ENCODE measurements at places on chromosomes 2 and 18.
A peak's percentile ranks its signal among the peaks of the same experiment; 100 is the strongest.

- DNase-seq = no peak
These were observed 128.8 kb upstream of the HAAO start for GRCh38 chr2:42921147-42921520.

GRCh38 chr2:230520875-230521155 is 104.8 kb downstream of the SP100 start:
- no peak for DNase-seq

GRCh38 chr2:205593891-205594290 is 88.4 kb upstream of the NRP2 start:
- no peak for DNase-seq

DNA sequence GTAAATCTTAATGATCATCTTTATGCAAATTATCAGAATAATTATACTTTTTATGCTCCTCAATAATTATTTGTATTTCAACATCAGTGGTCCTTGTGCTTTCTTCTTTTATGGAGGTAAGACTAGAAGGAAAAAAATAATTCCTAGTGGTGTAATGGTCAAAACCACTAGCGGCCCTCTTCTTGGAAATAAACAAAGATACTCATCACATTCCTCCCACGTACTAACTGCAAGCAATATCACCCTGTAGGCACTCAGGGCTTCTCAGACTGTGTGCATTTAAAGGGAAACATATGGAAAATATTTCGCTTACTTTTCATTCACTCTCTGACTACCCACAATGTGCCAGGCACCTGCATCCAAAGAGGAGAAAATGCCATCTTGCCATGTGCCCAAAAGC is 263.7 kb downstream of the DOK6 start:
- DNase-seq = no peak

DNA sequence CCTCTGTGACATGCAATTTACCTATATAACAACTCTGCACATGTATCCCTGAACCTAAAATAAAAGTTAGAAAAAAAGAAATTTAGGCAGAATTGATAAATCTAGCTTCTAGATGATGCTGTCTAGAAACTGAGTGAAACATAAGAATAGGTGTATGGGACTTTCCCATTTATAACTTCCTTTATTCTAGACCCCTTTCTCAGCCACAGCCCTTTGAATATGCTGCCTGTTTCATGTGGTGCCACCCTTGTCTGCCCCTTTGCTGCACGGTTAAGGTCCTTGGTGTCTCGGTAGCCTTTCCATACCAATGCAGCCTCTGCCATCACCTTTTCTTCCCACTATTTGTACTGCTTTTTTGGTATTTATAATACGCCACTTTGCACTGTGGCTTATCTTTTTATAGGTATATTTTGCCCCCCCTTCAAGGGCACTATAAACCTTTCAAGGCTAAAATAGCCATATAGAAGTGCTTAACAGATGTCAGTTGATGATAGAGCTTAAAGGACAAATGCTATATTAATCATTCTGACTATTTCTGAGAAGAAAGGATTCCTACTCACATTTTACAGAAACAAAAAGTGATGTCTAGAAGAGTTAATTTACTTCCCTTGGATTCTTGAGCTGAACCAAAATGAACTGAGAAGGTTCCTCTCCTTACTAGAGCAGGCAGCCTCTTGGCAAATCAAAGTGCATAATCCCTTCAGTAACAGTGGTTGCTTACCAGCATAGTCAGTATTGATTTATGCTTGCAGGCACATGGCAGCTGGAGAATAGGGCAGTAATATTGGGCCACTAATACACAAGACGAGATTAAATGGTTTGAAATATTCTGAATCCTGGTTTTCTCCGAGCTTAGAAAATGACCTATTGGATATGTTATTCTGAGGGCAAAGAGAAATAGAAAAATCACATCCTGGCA is 88.1 kb upstream of the CYP26B1 start:
- no peak for DNase-seq

GRCh38 chr18:48667276-48668254 is 128.7 kb downstream of the CTIF start:
- peak; percentile 16 for DNase-seq

DNA sequence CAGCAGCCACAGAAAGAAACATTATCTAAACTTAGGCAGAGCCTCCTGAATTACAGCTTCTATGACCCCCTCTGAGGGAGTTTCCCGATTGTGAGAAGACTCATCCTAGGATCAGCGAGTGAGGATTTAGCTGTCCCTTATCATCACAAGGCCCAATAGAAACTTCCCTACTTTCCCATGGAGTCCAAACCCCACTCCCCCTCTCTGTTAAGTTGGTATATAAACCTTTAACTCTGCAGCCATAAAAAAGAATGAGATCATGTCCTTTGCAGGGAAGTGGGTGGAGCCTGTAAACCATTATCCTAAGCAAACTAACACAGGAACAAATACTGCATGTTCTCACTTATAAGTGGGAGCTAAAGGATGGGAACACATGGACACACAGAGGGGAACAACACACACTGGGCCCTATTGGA is 78.8 kb downstream of the MYL12B start:
- DNase-seq = no peak

- DNase-seq = peak; percentile 39
These were observed 874.9 kb downstream of the RNF144A start for GRCh38 chr2:7792031-7792651.

DNA sequence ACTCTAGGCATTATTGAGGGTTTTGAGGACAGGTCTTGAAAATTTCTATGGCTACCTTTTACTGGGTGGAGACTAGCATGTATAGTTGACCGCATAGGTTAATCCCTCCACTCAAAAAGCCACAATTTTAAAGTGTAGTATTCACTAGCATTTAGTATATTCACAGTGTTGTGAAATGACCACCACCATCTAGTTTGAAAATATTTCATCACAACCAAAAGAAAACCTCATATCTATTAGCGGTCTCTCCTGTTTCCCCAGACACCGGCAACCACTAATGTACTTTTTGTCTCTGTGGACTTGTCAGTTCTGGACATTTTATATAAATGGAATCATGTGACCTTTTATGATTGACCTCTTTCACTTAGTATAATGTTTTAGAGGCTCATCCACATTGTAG is 53.9 kb downstream of the MSH2 start:
- no peak for DNase-seq

- no peak for DNase-seq
These were observed 76.9 kb downstream of the TWIST2 start for GRCh38 chr2:238924796-238925195.

DNA sequence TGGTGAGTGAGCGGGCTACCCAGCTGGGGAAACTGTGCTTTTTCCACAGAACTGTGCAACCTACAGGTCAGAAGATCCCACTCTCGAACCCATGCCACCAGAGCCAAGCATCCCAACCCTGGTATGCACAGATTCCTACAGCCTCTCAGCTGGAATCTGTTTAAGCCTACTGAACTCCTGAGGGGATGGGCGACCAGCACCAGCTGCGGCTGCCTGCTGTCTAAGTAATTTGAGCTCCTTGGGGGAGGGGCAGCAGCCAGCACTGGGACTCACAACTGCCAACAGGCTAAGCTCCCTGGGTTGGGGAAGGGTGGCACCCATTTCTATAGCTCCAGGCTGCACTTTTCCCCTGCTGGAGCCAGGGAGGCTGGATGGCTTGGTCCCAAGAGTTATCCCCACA is 11.8 kb downstream of the CYP27C1 start:
- peak; percentile 56 for DNase-seq
